ENCODE measurements at places on chromosomes 7 and 10.

DNA sequence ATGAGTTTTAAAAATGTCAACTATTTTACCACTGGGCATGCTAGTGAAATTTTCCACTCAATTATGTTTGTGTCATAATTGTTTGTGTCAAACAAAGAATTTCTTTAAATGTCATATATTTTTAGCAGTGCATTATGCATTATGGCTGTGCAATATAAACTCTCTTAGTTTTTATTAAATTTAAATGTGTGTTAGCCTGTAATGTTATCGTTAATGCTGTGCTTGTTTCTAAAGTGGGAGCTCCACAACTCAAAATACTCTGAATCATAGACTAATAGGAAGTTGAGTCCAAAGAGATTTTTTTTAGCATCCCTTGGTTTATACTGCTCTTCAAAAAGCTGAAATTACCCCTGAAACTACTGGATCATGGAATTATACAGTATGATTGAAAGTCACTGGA, 26.8 kb downstream of the GNAI1 start:
- DNase-seq = no peak

DNA sequence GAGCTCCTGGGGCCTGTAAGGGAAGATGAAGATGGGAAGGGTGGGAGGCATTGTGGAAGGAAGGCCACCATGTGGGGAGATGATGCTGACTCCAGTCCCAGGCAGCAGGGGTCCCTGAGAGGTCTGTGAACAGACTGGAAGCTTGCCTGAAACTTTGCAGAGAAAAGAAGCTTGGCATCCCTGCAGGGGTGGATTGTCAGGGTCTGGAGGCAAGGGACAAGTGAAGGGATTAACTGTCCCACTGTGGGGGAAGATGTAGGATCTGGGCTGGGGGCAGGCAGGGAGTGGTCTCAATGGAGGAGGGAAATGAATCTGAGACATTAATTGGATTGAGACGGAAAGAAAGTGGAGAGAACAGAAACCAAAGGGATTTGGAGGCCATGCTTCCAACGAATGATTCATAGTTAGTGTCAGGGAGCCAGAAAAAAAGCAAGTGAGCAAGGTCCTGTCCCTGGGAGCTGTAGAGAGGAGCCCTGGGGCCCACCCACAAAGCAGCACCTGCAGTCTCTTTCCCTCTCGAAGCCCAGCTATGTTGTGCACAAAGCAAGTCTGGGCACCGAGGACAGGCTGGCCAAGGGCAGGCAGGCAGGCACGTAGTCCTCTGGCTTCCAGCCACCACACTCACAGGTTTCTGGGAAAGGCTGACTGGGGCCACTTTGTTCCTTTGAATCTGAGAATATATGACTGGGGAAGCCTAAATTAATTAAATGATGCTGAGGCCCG, 4.7 kb upstream of the SLC18A3 start:
- DNase-seq = no peak

- DNase-seq = no peak
These were observed 188.0 kb downstream of the GRID1 start for GRCh38 chr10:86178401-86179152.

GRCh38 chr10:123665491-123666286, 466 bp upstream of the GPR26 start:
- no peak for DNase-seq

DNA sequence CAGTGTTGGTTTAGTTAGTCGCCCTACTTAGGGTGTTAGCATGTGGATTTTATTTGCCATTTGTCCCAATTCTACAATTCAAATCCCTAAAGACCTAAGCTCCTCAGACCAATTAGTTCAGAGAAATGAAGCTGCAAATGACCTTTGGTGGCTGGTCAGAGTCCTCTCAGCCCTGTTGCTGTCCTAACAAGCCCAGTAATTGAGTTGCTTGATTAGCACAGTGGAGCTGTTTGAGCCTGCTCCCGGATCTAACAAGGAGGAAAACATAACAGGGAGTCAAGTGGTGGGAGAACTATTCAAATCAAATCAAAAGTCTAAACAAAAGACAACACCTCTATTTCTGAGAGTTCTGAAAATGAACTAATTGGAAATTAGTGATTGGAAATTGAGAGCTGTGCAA, 22.1 kb downstream of the ZDHHC6 start:
- no peak for DNase-seq

DNA sequence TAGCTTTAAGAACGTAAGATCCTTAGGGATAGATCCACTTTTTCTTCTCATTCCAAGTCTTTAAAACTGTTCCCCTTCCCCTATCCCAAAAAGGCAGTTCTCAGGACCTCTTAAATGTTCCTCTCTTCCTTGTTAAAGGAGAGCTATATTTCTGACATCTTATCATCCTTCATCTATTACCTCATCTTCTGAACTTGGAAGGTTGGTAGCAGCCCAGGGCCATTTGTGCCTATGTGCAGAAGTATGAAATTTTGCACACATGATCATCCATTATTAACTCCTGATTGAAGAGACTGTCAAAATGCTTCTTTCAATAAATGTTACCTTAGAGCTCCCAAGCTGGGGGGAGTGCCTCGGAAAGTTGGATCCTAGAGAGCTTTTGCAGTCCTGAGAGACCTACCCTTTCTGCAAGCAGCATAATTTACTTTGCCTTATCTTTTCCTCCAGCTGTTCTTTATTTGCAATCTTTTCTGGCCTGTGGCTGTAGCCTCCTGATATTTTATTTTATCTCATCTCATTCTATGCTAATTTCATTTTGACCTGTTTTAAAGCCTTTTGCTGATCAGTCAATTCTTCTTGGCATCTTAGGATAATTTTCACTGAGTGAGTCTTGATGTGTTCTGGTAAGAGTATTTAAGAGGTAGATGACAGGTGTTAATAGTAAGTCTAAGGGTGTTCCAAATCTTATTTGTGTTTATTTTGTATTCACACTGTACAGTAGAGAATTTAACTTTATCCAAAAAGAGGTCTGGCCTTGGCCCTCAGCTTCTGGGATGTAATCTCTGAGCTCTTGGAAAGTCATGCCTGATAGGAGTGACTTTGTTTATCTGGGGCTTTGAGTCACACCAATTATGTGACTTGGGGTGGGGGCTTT, 135.0 kb upstream of the PDLIM1 start:
- no peak for DNase-seq

Data from CD4-positive, alpha-beta T cell treated with Interleukin-1 beta for 1 hour (primary cell).